ENCODE measurements at places on chromosomes 1 and 21.

DNA sequence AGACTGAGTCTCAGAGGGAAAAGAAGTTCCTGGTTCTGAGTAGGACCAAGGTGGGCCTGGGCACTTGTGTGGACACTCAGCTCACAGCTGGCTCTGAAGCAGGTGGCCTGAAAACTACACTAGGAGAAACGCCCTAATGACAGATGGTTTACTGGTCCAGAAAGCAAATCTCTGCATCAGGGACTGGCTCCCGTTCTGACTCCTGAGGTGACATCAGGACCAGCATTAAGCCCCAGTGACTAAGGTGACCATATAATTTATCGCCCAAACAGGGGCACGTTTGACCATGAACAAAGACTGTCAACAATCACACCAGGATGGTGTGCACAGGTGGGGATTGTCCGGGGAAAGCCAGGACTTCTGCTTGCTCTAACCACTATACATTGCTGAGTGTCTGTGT lies 12.2 kb upstream of the CD34 start:
- no peak for DNase-seq

DNA sequence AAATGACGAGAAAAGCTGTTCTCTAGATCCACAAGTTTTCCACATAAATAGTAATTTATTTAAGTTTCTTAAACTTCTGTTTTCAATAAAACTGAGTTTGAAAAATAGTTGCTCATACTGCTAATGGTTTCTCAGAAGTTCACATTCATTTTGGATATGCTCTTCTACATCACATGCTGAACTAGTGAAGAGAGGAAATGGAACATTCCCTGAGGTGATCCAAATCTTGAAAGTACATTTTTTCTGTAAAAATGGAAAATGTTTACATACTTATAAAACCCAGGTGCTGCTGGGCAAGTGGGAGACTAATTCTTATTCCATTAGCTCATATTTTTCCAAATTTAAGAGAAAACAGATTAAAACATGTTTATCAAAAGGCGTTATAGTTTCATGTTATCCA lies 111.7 kb downstream of the ADGRL4 start:
- no peak for DNase-seq

DNA sequence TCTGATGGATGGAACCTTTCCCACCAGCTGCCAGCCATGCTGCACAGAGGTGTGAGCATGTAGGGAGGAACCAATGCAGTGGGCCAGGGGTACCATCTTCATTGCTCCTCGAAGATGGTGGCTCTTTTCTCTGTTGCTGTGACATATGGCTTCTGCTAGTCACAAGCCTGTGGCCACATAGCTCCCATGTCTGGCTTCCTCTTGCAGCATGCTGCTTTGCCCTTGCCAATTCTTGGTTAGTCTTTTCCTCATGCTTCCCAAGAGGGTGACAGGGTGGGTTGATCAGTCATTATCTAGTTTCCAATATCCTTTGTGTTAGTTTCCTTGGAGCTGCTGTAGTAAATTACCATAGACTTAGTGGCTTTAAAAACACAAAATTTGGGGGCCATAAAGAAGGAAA lies 123.4 kb downstream of the ETS2 start:
- DNase-seq: no peak

- DNase-seq: no peak
Measured at GRCh38 chr1:17630986-17631385, 91.5 kb downstream of the ARHGEF10L start.

GRCh38 chr1:10765304-10765703 lies 31.1 kb downstream of the CASZ1 start:
- DNase-seq: no peak

DNA sequence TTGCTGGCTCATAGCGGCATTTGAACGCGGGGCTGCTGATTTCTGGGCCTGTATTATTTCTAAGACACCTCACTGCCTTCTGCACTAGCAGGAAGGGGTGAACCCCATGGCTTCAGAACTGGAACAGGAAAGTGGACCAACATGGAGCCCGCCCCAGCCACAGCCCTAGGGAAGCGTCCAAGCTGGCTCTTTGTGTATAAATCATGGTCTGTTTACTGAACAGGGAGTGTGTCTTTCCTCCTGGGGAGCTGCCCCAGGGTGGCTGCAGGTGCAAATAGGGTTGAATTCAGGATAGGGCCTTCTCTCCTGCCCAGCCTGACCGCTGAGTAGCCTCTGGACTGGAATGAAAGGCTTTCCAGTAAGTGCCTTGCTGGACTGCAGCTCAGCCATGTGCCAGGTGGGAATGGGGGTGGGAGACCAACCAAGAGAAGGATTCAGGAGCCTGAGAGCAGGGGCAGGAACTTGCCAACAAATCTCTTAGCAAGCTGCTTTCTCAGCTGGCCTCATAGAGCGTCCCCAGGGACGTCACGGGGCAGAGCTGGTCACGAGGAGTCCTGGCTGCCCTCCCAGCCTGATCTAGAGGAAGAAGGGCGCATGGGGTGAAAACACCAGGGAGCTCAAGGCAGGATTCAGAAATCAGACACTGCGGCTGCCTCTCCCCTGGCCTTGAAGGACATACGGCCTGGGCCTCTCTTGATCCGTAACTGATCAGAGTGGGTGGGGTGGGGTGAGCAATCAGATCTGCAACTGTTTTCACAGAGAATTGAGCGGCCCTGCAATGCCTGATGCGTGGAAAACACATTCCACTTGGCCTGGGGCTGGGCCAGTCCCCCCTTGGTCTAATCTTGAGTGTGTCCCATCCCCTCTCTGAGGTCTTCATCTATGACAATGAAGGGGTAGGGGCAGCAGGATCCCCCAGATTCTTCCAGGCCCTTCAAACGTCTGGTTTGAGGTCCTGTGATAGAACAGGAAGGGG lies 56.5 kb upstream of the SELENON start:
- no peak for DNase-seq

DNA sequence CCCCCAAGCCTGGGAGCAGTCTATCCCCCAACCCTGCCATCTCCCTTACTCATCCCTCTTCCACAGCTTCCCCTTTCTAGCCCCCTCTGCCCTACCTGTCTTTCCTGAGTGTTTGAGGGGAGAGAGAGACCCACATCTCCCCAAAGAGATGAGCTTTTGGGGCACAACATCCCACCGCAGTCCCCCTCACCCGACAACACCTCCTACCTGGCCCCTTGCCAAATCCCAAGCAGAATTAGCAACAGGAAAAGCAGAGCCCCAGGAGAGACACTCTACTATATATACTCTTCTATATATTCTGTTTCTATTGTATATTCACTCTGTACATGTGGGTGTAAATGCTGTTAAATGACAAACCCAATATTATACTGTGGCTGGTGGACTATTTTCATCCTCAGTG lies 9.9 kb upstream of the KCNC4 start:
- no peak for DNase-seq

DNA sequence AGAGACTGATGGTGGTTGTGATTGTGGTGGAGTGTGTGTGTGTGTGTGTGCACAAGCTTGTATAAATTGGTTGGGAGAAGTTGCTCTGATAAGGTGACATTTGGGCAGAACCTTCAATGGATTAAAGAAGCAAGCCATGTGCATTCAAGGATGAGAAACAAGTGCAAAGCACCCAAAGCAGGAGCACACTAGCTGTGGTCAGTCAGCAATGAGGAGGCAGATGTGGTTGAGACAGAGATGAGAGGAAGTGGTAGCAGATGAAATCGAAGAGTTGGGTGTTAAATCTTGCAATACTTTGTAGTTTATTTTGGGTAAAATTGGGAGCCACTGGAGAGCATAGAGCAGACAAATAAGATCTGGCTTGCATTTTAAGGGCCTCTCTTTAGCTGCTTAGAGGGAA lies 4.4 kb upstream of the PGBD5 start:
- no peak for DNase-seq

DNA sequence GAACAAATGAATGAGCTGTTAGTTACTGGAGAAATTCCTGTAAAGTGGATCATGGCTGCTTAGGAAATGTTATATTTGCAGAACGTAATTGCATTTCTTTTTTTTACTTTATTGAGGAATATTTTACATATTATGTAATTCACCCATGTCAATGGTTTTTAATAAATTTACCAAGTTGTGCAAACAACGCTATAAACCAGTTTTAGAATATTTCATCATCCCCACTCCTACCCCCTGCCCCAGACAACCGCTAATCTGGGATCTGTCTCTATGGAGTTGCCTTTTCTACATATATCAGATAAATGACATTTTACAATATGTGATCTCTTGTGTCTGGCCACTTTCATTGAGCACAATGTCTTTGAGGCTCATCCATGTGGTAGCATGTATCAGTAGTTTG lies 4.3 kb upstream of the IFFO2 start:
- no peak for DNase-seq

Measured in stimulated activated CD4-positive, alpha-beta T cell treated with anti-CD3 and anti-CD28 coated beads, Interleukin-1b, Interleukin-23, amount 100 ng/mL, for 4 hours (primary cell).